ENCODE measurements at places on chromosomes 16 and 17. TPM values are rescaled to one million over a fixed set of nuclear protein-coding genes. Genes with fewer than 3 reads are reported as not detected.

The KRT31 gene
- total RNA-seq = not detected

The NPIPA3 gene
- total RNA-seq = not detected

The AARS1 gene
- total RNA-seq = 128 TPM

The MEOX1 gene
- 1.1 TPM for total RNA-seq

DNA sequence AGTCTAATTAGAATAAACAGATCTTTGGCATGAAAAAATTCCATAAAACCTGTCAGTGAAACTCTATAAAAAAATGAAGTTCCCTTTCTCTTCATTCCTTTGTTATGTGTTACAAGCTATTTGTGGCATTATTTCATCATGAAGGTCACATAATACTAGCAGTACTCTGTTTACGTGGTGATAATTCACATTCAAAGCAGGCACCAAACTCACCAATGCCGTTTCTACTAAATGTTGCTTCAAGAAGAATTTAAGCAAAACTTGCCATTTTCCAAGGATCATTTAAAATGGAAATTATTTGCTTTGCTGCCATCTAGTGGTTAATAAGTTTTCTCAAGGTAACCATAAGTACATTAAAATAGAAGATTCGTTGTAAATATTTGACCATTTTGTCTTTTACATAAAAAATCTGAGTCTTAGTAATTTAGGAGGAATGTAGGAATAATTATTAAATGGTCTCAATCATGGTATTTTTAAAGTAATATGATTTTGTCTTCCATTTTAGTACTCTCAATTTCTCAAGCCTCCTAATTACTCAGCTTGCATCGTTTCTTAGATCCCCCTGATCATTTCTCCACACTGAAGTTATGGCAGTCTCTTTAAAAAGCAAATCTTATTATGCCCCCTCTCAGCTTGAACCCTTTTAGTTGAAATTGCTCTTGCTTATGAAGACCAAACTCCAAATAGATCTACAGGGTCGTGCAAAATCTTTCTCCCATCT, 80.8 kb downstream of the OMG start:
- no peaks in the 10 kb centered on the region for H3K4me1 ChIP-seq
- peak overlapping the region; percentile 70 for H3K27ac ChIP-seq
- H3K36me3 ChIP-seq = no peaks in the 10 kb centered on the region
- no peak overlapping the region for H3K4me3 ChIP-seq
- no peaks in the 10 kb centered on the region for H3K27me3 ChIP-seq

DNA sequence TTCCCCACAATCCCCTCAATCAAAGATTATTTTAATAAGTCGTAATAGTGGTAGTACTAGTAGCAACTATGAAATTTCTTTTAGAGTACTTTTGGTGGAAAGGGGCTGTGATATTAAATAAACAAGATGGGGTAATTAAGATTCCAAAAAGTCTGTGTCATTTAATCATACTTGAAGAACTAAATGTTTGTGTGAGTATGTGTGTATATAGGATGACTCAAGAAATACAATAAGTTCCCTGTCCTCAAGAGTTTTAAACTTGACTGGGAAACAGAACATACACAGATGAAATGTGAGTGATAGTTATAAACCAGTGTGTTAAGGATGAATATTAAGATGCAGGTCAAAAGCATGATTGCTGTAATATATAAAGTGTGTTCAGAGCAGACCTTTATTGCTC, 2.3 kb downstream of the ALDH3A2 start:
- DNase-seq = no peak
- H3K36me3 ChIP-seq = peaks cover 24% of the 10 kb centered on the region
- H3K4me3 ChIP-seq = peak overlapping the region; percentile 79
- no peaks in the 10 kb centered on the region for H3K27me3 ChIP-seq
- H3K4me1 ChIP-seq = peaks cover 28% of the 10 kb centered on the region

DNA sequence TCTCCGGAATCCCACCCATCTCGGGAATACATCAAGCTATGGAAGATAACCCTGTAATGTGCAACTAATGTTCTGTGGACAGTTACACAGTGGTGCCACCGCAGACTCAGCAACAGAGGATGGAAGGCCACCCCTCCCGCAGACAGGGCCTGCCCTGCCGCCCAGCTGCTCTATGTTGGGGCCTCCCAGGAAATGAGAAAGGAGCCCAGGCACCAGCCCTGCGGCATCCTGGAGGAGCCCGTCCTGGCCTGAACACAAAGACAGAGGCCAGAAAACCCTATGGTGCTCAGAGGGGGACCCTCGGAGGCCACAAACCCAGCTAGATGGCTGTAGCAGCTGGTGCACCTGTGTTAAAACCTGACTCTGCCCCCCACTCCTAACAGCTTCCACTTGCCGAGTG, 216.1 kb upstream of the RPL38 start:
- H3K27ac ChIP-seq = no peak overlapping the region
- no peaks in the 10 kb centered on the region for H3K4me1 ChIP-seq
- H3K27me3 ChIP-seq = peaks cover 7% of the 10 kb centered on the region
- no peak overlapping the region for H3K4me3 ChIP-seq

DNA sequence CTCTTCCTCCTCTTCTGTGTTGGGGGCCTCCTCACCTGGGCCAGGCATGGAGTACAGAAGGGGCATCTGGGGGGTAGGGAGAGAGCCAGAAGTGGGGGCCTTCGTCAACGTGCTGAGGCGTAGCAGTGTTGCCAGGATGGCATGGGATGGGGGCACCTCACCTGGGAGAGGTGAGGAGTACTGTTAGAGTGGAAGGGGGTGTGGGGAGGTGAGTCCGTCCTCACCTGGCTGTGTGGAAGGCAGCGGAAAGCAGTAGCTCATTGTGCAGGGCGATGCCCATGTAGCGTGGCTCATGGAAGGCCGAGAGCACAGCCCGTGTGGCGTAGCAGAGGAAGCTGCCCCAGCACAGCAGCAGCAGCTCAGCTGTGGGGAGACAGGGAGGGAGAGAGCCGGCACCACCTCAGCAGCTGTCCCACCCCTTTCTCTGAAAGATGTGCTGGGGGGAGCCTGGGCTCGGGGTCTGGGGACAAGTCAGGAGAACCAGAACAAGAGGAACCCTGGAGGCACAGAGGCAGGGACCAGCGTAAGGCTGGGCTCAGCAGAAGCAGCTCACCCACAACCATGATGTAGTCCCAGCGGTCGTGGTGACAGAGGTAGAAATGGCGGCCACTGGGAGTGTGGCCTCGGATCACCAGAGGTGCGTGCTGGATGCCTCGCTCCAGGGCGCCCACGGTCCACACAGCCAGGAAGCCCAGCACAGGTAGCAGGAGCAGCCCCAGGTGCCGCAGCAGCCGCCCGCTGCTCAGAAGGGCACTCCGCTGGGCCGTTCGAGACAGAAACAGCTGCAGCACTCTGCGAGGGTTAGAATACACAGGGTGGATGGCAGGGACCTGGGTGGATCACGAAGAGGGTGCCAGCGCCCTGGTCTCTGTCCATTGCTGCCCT, 9.0 kb downstream of the GPR179 start:
- no peak for DNase-seq
- H3K4me1 ChIP-seq = peaks cover 5% of the 10 kb centered on the region
- no peak overlapping the region for H3K4me3 ChIP-seq
- no peaks in the 10 kb centered on the region for H3K27me3 ChIP-seq

GRCh38 chr16:23452572-23453337, at the start of gene COG7:
COG7 (minus strand) TSS chr16:23453189; CDS start chr16:23452994, 195 bp downstream.
- peak; percentile 88 for DNase-seq
- peak within 1 kb of the TSS; percentile 98 for H3K4me3 ChIP-seq
- peak within 1 kb of the TSS; percentile 96 for H3K27ac ChIP-seq
- peaks cover 2% of the 10 kb centered on the region for H3K36me3 ChIP-seq
- peaks cover 4% of the 10 kb centered on the region for H3K27me3 ChIP-seq
- peaks cover 24% of the 10 kb centered on the region for H3K4me1 ChIP-seq

DNA sequence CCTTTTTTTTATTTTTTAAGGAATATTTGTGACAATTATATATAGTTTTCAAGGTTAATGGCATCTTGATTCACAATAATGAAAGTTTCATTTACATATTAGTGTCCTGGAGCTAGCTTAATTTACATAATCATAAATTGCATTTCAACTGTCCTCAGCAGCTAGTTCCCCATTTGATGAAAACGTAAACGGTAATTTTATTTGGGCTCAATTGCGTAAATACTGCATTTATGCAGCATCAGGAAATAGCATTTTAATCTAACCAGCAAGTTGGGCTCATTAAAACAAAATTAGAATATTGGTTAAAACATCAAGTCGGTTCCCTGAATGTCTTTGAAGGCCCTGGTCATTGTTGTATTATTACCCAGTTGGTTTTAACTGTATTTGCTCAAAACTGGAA, 136.8 kb upstream of the CDH5 start:
- H3K36me3 ChIP-seq = no peaks in the 10 kb centered on the region
- no peak overlapping the region for H3K27ac ChIP-seq
- DNase-seq = no peak
- no peak overlapping the region for H3K4me3 ChIP-seq
- H3K27me3 ChIP-seq = peaks cover 28% of the 10 kb centered on the region

DNA sequence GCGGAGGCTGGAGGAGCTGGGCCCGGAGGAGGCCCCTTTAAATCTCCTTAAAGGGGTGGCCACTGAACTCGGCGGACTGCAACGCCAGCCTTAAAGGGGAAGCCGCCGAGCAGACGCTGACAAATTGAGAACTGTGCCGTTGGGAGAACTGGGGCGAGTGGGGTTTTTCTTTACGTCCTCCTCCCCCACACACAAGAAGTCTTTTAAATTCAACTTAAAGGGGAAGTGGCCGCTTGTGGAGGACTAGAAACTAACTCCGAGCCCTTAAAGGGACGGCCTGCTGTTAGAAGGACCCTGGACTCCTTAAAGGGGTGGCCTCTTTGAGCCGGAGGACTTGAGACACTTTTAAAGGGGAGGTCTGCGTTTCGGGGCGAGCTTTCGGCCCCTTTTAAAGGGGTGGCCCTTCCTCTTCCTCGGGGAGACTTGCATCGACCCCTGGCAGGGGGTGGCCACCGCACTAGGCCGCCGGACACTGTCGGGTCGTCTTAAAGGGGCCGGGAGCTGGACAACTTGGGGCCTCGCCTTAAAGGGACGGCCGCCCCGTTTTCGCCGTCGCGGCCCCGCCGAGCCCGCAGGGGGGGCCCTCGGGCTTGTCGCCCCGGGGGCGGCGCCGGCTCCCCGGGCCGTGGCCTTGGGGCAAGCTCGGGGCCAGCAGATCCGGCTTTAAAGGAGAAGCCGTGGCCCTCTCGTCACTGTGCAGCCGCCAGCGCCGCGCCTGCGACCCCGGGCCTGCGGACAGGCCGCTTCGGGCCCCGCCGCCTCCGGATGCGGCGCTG, 688 bp downstream of the FBRS start:
- peak overlapping the region; percentile 97 for H3K4me3 ChIP-seq
- DNase-seq = no peak
- H3K36me3 ChIP-seq = peaks cover 9% of the 10 kb centered on the region
- H3K27ac ChIP-seq = peak overlapping the region; percentile 99

GRCh38 chr17:59757470-59757869, 50.0 kb downstream of the VMP1 start:
- peaks cover 15% of the 10 kb centered on the region for H3K36me3 ChIP-seq
- no peaks in the 10 kb centered on the region for H3K27me3 ChIP-seq
- H3K4me1 ChIP-seq = peaks cover 24% of the 10 kb centered on the region
- no peak overlapping the region for H3K27ac ChIP-seq

- no peak overlapping the region for H3K4me3 ChIP-seq
- H3K4me1 ChIP-seq = peaks cover 27% of the 10 kb centered on the region
- H3K27me3 ChIP-seq = no peaks in the 10 kb centered on the region
- H3K36me3 ChIP-seq = peaks cover 3% of the 10 kb centered on the region
- DNase-seq = no peak
These were observed 62.2 kb downstream of the DHRS7C start for GRCh38 chr17:9729034-9729650.

DNA sequence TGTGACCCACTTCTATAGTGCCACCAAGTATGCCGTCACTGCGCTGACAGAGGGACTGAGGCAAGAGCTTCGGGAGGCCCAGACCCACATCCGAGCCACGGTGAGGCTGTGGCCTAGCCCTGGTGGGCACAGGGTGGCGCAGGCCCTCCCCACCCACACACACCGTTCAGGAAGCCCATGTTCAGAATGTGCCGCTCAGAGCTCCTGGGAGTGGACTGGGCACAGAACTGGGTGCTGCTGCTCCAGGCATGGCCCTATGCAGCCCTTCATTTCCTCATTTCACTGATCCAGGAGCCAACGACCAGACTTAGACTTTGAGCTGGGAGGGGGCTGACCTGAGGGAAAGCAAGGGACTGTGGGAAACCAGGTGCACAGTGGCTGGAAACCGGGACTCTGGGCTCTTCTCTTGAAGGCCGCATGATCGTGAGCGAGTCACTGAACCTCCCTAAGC, 2.4 kb upstream of the MRM1 start:
- peak overlapping the region; percentile 62 for H3K4me3 ChIP-seq
- peaks cover 26% of the 10 kb centered on the region for H3K4me1 ChIP-seq
- DNase-seq = no peak
- no peaks in the 10 kb centered on the region for H3K27me3 ChIP-seq
- H3K36me3 ChIP-seq = peaks cover 6% of the 10 kb centered on the region

DNA sequence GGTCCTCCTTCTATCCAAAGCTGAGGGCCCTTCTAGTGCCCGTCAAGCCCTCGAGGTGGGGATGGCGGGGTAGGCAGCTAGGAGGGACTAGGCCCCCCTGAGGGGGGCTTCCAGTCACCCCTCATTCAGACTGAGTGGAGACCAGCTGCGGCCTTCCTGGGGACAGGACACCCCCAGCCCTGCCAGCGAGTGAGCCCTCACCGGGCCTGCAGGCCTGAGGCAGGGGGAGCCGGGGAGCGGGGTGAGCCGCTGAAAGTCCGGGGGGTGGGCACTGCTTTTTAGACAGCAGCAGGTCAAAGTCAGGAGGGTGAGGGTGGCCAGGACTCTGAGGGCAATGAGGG, 8.7 kb upstream of the KREMEN2 start:
- no peaks in the 10 kb centered on the region for H3K4me1 ChIP-seq
- H3K4me3 ChIP-seq = no peak overlapping the region
- H3K27me3 ChIP-seq = peaks cover 17% of the 10 kb centered on the region
- DNase-seq = no peak

- peaks cover 64% of the 10 kb centered on the region for H3K27me3 ChIP-seq
- H3K4me3 ChIP-seq = peak overlapping the region; percentile 84
- peaks cover 18% of the 10 kb centered on the region for H3K4me1 ChIP-seq
These were observed 2.3 kb downstream of the RAB11FIP4 start for GRCh38 chr17:31393749-31394146.

DNA sequence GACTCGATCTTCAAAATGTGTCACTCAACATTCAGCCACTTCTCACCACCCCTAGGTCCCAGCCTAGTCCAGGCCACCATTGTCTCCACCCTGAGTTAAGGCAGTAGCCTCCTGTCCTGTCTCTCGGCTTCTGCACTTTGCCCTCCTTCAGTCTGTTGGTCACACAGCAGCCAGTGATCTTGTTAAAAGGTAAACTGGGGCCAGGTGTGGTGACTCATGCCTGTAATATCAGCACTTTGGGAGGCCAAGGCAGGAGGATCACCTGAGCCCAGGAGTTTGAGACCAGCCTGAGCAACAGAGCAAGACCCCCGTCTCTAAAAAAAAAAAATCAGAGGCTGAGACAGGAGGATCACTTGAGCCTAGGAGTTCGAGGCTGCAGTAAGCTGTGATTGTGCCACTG, 25.8 kb downstream of the WWP2 start:
- H3K4me3 ChIP-seq = no peak overlapping the region
- H3K4me1 ChIP-seq = no peaks in the 10 kb centered on the region
- H3K27ac ChIP-seq = no peak overlapping the region
- H3K27me3 ChIP-seq = no peaks in the 10 kb centered on the region
- peaks cover 10% of the 10 kb centered on the region for H3K36me3 ChIP-seq
- DNase-seq = no peak

- H3K27ac ChIP-seq = no peak overlapping the region
- DNase-seq = no peak
- no peaks in the 10 kb centered on the region for H3K36me3 ChIP-seq
- no peaks in the 10 kb centered on the region for H3K4me1 ChIP-seq
These were observed 32.4 kb downstream of the PRKCB start for GRCh38 chr16:23868136-23868535.
